ENCODE measurements at places on chromosomes 6 and 20.

DNA sequence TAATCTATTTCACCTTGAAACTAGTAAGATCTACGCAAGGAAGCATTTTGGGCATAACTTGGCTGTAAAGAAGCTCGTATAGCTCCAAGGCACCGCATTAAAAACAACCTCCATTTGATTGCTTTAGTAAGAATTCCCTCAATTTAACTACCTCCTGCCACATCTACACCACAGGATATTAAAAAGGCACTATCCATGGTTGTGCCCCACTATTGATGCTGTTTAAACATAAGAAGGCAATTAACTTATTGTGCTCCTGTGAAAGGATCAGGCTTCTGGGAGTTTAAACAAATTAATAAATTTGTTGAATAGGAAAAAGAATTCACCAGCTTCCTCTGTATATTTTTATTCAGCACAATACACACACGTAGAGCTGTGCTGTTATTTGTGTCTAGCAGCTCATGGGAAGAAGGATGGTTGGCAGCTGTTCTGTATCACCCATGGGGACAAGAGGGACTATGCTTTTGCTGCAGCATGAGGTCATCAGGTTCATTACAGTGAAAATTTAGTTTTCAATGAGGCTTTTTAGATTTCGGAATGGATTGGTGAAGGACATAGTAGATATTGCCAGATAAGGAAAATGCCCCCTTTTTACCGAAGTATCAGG is 513.3 kb downstream of the HAO1 start:
- DNase-seq: no peak

GRCh38 chr6:31702405-31702818 is 712 bp downstream of the ABHD16A start:
- DNase-seq: no peak

GRCh38 chr20:25285856-25286798 is 38.2 kb downstream of the PYGB start:
- no peak for DNase-seq

DNA sequence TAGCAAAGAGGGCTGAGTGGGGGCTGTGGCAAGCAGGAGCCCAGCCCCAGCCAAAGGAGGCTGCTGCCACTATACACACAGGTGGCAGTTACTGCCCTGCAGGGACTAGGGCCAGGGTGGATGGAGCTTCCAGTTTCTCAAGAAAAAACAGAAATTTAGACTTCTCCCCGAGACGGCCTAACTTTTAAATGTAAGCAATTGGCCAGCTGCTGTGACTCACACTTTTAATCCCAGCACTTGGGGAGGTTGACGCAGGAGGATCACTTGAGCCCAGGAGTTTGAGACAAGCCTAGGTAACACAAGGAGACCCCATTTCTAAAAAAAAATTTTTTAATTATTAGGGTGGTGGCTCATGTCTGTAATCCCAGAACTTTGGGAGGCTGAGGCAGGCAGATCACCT is 98.2 kb upstream of the NFATC2 start:
- no peak for DNase-seq

DNA sequence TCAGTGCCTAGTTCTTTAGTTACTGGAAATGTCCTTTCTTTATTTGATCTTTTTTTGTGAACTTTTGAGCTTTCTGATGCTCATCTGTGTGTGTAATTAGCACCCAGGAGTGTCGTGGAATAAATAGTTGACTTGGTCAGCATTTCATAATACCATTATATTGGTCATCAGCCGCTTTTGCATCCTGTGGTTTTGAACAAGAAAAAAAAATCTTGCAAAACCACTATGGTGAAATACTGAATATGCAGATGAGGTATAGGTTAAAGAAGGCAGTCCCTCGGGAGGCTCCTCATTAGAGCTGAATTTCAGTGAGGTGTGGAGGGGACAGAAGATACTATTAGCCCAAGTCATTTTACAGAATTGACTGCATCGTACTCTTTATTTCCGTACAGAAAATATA is 90.1 kb downstream of the FOXO3 start:
- DNase-seq: no peak

- DNase-seq: no peak
Measured at GRCh38 chr6:138972226-138972665, 15.8 kb downstream of the REPS1 start.

All from left kidney (tissue), 8 donors.